ENCODE measurements at places on chromosomes 1 and 21.
A peak's percentile ranks its signal among the peaks of the same experiment; 100 is the strongest.

GRCh38 chr1:156689035-156689952 is 12.1 kb upstream of the NES start:
- DNase-seq = peak; percentile 79

GRCh38 chr1:189567890-189568289 is 909.8 kb downstream of the BRINP3 start:
- DNase-seq = no peak

DNA sequence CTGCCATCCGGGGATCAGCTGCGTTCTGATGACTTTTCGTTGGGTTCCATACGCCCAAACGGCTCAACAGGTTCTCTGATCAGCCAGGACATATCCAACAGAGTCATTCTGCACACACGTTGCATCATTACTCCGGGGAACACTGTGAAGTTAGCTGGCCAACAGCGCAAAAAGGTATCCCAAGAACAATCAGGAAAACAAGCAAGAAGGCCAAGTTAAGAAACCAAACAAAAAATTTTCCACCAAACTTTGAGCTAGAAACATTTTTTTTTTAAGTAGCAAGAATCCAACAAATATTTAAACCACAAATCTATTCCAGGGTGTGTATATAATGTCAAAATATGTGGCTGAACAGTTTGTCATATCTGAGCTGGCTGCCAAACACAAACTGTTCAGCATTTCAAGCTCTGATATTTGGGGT is 29.2 kb downstream of the NID1 start:
- no peak for DNase-seq

- DNase-seq = peak; percentile 51
Observed at GRCh38 chr1:9181176-9181906, 52.4 kb upstream of the GPR157 start.

DNA sequence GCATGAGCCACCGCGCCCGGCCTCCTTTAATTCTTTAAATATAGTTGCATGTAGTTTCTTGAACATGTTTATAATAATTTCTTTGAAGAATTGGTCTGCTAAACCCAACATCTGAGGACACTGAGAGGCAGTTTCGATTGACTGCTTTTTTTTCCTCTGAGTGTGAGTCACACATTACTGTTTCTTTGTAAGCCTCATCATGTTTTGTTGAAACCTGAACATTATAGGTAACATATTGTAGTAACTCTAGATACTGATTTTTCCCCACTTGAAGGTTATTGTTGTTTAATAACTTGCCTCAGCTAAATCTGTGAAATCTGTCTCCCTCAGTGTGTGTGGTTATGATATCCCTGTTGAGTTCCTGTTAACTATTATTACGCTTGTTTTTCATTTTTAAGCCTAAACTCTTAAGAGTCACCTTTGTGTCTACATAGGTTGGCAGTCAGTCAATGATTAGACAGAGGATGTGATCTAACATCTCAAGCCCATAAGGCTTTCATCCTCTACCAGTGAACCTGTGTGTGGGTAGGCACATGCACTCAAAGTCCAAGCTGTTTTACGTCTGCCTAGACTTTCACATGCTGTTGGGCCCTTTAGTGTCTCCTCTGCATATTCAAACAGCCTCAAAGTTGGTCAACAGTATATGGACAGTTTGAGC is 155.5 kb downstream of the KCNH1 start:
- DNase-seq = no peak

- no peak for DNase-seq
Observed at GRCh38 chr1:114286179-114286578, 132.5 kb upstream of the SYT6 start.

- no peak for DNase-seq
Observed at GRCh38 chr21:34360488-34361241, 3.1 kb upstream of the KCNE2 start.

- DNase-seq = no peak
Observed at GRCh38 chr1:206491616-206492015, 15.7 kb upstream of the RASSF5 start.

DNA sequence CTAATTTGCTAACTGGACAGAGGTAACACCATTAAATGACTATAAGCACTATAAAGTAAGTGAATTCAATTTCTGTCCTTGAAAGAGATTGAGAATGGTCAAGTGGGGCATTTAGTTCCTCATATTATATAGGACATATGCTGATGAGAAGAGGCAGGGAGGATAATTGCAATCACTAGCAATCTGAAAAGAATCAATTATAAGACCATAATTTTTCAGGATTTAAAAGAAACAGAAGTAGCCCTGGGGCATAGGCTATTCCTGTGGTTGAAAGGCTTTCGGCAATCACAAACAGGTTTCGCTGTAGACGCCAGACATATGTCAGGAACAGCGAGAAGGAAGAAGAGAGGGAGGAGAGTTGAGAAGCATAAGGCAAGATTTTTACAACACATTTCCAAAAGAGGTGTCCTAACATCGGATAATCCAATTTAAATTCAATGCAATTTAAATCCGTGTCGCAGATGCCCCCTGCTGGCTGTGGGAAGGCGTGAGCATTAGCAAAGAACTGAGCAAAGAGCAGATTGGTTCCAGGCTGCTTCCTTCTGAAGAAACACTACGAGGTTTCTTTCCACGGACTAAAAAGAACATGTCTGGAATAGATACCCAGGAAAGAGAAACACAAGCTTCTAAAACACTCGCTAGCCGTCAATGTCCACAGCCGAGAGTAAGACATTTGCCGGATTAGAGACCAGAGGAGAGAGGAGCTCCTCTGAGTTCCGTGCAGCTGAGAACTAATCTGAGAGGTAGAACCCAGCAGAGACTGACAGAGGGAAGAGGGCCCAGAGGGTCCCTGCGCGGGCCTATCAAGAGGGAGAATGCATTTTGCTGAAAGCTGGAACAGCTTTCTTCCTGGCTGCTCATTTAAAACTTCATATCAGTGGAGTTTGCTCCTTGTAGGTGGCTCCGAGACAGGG is 27.9 kb downstream of the RGS5 start:
- DNase-seq = peak; percentile 36

DNA sequence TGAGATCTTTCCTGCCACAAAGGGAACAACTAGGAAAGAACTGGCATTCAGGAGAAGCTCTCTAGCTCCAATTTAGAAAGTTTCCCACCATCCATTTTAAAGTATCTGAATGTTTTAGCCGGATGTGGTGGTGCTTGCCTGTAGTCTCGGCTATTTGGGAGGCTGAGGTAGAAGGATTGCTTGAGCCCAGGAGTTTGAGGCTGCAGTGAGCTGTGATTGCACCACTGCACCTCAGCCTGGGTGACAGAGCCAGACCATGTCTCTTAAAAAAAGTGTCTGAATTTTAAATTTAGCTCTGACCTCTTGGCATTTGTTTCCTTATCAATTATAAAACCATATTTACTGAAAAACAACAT is 67.2 kb downstream of the RPAP2 start:
- DNase-seq = no peak

GRCh38 chr1:228154021-228154669 is 4.4 kb downstream of the GJC2 start:
- no peak for DNase-seq

- DNase-seq = peak; percentile 21
Observed at GRCh38 chr21:46227811-46228344, 696 bp downstream of the LSS start.

GRCh38 chr21:44866780-44867179 is 6.7 kb downstream of the PTTG1IP start:
- DNase-seq = no peak

- no peak for DNase-seq
Observed at GRCh38 chr1:199404976-199405375, 622.5 kb upstream of the NR5A2 start.

- DNase-seq = peak; percentile 83
Observed at GRCh38 chr1:153568367-153569099, 2.9 kb upstream of the S100A2 start.

GRCh38 chr1:59079434-59080140 is 217.3 kb upstream of the FGGY start:
- DNase-seq = no peak

DNA sequence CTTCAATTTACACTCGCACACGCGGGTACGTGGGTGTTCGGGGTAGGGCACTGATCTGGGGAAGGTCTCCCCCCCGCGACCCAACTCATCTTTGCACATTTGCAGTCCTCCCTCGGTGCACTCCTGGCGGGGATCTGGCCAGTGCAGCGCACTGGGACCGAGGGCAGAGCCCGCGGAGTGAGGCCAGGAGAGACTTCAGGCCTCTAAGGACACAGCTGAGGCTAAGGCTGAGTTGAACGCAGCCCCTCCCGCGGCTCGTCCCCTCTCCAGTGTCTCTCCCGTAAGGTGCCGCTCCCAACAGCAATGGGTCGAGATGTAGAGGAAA is 936 bp upstream of the NCAM2 start:
- no peak for DNase-seq

DNA sequence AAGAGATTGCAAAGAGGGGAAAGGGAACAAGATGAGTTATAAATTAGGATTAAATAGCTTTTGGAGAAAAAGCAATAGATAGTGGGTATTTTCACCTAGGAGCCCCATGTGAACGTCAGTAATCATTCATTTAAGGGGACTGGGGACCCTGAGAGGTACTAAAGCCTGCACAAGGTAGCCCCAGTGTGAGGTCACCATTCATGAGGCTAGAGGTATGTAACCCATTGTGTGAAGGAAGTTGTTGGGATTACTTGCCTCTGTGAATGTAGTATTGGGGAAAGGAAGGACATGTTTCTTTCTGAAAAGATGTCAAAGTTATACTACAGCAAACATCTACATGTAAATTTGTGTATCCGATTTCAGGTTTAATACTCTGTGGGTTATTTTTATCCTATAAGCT is 276.8 kb downstream of the TBX15 start:
- DNase-seq = no peak

DNA sequence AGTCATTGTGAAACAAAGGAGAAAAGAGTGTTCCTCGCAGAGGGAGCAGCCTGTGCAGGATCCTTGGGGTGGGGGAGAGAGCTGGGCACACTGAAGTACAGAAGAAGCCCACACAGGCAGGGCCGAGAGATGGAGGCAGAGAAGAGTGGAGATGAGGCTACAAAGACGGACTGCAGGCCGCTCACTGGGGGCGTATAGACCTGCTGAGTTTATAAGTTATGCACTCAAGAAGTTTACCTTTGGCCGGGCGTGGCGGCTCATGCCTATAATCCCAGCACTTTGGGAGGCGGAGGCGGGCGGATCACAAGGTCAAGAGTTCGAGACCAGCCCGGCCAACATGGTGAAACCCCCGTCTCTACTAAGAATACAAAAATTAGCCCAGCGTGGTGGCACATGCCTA is 7.6 kb upstream of the SLAMF9 start:
- no peak for DNase-seq

- no peak for DNase-seq
Observed at GRCh38 chr1:30490554-30491053, 232.8 kb downstream of the MATN1 start.

DNA sequence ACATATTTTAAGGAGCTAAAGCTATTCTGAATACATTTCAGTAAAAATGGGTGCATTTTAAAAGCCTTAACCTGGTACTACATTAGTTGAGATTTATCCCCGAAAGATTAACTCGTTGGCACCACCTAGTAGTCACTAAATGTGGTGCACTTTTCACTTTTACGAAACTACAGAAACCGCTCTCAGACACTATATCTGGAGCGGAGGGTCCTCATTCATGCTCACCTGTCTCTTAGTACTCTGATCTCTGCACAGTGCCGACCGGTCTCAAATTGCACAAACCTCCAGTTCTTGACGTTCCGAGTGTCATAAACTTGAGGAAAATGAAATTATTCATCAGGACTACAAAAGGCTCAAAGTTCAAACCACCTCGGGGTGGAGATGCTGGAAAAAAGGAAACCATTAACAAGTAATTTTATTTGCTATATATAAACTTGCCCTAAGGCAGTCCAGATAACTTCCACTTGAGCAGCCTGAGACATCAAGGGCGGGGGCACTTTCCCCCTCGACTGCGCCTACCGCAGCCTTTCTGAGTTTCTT is 722 bp downstream of the LZIC start:
- DNase-seq = peak; percentile 89

DNA sequence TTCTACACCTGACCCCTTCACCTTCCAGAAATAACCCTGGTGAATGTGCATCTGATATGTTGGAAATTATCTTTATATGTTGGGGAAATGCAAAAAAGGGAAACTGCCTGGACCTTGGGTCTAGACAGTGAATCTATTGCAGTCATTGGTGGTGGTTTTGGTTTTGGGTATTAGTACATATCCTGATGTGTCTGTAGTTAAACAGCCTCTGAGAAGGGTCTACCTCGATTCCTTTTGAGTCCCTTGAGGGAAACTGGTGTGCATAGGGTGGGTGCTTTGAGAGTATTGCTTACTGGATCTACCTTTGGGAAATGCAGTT is 127.3 kb upstream of the KIAA0040 start:
- DNase-seq = no peak

GRCh38 chr21:29511096-29511495 is 212.4 kb downstream of the BACH1 start:
- DNase-seq = no peak

- DNase-seq = no peak
Observed at GRCh38 chr1:17235135-17235885, 13.6 kb upstream of the PADI3 start.

DNA sequence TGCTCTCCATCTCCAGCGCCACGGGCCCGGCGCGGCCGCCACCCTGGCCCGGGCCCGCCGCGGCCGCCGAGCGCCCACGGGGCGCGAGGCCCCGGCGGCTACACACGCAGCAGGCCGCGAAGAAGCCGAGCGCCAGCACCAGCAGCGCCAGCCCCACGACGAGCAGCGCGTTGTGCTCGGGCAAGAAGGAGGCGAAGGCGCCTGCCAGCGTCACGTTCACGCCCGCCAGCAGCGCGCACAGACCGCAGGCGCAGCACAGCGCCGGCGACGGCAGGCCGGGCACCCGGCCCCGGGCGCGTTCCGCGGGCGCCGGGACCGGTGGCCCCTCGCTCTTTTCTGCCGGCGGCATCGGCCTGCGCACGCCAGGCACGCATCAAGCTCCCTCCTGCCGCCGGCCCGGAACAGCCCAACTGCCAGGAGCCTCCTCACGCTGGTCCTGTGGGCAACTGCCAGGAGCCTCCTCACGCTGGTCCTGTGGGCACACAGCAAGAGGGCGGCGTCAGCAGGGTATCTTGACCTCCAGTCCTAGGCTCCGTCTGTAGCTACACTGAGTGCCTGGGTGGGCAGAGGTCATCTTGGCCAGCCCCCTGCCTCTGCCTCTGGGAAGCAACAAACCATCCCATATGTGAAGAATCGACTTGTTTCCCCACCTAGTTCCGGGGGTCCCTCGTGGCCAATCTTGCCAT is 18.1 kb downstream of the KNCN start:
- DNase-seq = no peak

DNA sequence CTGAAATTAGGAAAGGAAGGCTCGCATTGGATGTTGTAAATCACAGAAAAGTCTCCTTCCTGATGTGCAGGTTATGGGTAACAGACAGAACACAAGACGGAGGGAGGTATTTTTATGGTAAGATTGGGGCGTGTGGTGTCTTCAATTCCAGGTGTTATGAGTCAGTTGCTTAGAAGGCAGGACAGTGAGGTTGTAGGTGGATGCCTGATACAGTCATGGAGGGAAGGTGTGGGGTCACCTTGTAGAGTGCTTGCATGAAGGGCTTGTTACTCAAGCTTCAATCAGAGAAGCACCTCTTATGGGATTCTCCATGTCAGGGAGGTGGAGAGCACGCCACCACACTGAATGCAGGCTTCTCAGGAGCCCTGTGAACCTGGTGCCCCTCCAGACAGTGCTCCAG is 63.1 kb downstream of the C1orf21 start:
- no peak for DNase-seq

GRCh38 chr1:119680723-119681122 is 31.0 kb upstream of the PHGDH start:
- no peak for DNase-seq

All from Kasumi-1 (cell line).